ENCODE measurements at places on chromosomes 16 and 17.

- no peak for DNase-seq
These were observed 17.4 kb upstream of the MAP3K14 start for GRCh38 chr17:45334231-45334630.

DNA sequence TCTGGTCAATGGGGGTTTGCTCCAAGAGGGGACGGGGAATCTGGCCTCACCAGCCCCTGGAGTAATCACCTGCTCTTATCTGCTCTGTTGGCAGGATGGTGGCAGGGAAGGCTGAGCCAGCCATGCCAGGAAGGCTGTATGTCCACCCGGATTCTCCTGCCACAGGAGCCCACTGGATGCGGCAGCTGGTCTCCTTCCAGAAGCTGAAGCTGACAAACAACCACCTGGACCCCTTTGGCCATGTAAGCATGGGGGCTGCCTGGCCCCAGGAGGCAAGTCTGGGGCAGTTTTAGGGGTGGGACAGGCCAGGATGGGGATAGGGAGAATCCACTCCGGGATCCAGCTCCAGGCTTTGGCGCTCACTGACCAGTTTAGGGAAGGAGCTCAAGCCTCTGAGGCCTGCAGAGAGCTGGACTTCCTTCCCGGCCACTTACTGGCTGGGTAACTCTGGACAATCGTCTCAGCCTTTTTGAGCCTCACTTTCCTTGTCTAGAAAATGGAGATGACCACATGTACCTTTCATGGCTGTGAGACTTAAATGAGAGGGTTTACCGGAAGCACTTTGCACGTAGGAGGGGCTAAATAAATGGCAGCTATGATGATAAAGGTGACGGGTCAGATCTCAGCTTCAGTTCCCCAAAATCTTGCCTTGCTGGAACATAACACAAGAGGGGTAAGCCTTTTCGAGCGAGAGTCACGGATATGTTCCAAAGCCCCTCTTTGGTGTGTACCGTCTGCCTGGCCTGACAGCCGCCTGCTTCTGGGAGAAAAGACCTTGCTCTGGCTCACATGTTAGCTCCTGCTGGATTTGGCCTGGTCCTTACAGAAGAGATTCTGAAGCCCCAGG lies 15.4 kb downstream of the TBX4 start:
- no peak for DNase-seq

DNA sequence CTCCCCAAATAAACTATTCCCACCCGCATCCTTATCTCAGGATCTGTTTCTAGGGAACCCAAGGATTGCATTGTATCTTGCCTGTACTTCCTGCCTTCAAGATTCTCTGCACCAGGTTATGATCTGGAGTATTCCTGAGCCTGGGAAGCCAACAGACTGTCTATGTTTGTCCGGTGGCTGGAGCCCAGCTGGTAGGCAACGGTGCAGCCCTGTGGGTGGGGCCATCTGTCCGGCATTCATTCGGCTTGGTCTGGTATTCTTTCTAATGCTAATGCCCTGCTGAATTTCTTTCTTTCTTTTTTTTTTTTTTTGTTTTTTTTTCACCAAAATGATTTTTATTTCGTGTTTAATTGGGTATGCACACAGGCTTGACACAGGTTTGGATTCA lies 20.7 kb upstream of the TVP23A start:
- DNase-seq, result no peak

DNA sequence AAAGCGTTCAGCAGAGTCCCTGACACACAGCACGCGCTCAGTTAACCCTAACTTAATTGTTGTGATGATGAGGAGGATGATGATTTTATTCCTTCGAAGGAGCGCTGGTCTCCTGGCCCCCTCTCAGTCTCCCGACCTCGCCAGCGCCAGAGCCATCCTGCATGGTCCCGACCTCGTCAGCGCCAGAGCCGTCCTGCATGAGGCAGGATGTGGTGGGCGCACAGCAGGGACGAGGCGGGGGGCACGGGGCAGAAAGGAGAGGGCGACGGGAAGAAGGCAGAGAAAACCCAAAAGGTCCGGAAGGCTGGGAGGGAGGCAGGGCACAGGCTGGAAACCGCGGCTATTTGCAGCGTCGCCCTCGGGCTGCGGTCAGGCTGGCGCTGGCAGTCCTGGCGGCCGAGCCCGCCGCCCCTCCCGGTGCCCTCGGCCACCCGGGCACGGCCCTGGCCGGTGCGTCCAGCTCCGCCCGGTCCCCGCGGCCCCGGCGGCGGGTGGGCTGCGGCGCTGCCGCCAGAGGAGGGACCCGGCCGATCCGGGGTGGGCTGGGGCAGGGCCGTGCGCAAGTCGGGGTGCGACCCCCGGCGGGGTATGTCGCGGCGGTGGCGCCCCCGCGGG lies 3.0 kb upstream of the TAC4 start:
- DNase-seq, result no peak

GRCh38 chr17:42527932-42528331 lies 8.1 kb upstream of the NAGLU start:
- DNase-seq, result no peak

DNA sequence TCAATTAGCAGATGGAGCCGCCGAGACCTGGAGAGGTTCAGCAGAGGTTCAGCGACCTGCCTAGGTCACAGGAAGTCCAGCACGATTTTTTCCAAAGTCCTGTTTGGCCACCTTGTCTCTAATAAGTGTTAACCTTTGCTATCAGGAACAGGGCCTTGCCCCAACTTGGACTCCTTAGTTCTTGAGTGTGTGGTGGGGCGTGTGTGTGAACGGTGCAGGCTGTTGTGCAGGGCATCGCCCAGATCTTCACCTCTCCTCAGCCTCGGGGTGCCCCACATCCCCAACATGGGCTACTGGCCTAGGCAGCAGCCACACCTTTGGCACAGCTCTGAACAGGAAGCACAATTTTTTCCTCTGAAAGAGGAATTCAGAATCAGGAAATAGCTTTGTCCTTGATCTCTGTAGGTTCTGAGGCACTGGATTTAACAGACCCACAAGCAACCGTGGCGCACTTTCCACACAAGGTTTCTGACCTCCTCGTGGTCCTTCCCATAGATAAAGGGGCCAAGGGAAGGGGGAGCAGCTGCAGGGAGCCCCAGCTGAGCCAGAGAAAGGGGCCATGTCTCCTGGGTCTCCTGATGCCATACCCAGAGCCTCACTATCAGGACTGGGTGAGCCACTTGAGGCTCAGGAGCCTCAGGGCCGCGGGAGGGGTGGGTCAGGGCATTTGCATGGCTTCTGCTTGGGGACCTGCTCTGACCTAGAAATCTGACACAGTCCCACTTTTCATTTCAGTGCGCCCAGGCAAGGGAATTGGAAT lies 10.4 kb downstream of the MPRIP start:
- DNase-seq, result no peak

DNA sequence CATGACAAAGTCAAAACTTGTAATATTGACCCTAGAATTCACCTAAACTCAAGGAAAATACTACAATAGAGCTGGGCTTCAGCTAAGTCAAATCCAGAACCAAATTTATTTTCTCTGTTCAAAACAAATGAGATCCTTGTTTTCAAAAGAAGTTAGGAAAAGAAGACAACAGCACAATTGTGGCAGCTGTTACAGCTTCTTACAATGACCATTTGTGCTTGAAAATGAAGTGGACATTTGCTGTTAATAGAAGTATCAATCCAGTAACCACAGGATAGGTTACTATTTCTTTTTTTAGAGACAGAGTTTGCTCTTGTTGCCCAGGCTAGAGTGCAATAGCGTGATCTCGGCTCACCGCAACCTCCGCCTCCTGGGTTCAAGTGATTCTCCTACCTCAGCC lies 44.4 kb downstream of the APPBP2 start:
- DNase-seq, result no peak

- DNase-seq, result no peak
These were observed 146.4 kb downstream of the SOCS1 start for GRCh38 chr16:11109566-11109965.

- DNase-seq, result no peak
These were observed 6.6 kb upstream of the VASN start for GRCh38 chr16:4365014-4365406.

DNA sequence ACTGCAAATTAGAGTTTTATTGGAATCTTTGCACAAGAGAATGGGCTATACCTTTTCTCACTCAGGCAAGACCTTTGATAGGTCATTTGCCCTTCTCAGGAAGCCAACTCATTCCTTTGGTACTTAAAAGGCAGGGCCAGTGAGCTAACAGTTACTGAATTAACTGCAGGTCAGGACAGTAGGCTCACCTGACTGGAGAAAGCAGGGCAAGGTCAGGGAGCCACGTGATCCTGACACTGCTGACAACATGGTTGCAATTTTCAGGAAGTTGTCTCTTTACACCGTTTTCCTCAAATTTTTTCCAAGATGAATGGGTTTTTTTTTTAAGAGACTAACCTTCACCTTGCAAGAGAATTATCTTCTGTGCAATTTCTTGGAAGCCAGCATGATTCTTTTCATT lies 21.1 kb downstream of the CPSF4L start:
- DNase-seq, result no peak

DNA sequence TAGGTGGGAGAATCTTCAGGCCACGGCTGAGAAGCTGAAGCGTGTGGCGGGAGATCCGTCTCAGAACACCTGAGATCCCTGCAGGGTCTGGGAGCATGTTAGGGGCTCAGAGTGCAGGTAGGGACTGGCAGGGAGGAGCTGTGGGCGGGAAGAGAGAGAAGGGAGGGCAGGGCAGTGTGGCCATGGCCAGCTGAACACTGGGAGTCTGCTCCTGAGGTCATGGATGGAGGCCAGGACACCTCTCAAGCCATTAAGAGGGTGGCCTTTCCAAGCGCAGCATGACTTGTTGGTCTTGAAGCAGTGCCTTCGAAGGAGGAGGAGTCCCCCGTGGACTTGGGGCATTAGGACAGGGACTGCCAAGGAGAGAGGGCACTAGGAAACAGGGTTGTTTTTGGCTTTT lies 23.7 kb downstream of the NAA60 start:
- no peak for DNase-seq

- peak; percentile 73 for DNase-seq
These were observed 8.9 kb downstream of the OR4D1 start for GRCh38 chr17:58156839-58157803.

DNA sequence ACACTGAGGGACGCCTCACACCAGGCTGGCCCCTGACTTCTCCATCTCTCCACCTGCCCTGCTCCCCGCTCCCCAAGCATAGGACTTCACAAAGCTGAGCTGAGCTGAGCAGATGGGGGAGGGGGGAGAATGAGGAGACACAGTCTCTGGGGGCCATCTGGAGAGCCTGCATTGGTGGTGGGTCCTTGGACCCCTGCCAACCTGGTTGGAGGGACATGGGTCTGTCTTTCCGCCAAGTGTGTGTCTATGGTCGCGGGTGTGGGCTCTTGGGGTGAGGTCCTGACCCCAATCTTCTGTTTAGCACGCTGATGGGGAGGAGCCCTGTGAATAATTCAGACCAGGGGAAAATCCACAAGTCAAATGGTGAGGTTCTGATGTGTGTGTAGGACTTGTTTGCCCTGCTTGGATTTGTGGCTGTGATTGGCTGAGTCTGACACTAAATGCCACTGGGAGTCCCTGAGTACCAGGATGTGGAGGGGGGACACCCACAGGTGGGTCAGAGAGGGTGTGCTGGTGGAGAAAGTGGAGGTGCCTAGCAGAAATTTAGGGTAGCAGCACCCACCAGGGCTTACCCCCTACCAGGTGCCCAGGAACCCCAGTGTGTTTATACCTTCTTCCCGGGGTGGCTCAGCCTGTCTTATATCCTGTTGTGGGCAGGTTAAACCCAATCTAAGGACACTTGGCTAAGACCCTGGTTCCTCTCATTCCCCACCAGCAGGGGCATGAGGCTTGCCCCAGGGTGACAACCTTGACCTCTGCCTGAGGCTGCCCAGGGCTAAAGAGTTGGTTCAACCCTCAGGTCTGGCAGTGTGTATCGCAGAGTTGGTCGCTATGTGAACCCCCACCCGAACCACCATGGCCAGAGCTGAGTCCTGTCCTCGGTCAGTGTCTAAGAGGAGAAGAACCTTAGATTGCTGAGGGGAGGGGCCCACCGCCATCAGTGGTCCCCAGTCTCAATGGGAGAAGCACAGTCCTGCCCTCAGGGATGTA lies 2.1 kb downstream of the FMNL1 start:
- peak; percentile 77 for DNase-seq

DNA sequence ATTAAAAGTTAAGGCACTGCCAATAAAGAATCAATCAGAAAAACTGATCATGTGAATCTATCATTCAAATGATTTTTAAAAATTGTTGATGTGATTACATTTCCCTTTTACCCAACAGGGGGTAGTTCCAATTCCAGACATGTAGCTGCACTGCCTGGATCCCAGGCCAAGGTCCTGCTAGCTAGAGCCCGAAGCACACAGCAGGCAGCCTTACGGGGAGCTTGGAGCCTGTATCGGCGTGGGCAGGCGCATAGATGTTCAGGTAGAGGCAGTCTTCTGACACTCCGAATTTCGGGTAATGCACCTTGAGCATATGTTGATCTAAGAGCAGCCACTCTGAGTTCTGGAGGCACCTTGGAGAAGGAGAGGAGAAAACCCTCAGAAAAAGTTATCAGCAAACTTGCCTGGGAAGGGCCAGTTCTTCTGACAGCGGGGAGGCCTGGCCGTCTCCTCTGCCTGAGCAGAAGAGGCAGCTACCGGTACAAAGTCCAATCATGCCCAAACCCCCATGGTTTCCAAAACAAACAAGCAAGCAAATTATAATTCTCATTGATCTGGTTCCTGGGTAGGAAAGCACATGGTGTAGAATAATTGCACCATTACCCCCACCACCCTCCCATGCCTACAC lies 3.6 kb downstream of the CES5A start:
- DNase-seq, result no peak

- DNase-seq, result no peak
These were observed 13.3 kb downstream of the FLII start for GRCh38 chr17:18245038-18245776.

DNA sequence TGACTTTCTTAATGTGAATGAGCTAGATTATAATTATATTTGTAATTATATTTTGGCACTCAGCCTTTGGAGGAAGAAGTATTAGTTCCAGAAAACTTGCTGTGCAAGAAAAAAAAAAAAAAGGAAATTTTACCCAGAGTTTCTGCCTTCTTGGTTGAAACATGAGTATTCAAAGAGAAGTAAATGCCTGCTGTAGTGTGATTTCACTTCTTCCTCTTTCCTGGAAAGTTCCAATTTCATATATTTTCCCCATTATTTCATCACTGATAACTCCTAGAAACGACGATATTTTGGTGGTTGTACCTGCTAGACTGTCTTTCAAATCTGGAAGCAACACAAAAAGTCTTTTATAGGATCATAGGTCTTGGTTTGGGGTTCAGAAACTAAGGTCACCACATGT lies 20.4 kb upstream of the MPHOSPH6 start:
- no peak for DNase-seq

DNA sequence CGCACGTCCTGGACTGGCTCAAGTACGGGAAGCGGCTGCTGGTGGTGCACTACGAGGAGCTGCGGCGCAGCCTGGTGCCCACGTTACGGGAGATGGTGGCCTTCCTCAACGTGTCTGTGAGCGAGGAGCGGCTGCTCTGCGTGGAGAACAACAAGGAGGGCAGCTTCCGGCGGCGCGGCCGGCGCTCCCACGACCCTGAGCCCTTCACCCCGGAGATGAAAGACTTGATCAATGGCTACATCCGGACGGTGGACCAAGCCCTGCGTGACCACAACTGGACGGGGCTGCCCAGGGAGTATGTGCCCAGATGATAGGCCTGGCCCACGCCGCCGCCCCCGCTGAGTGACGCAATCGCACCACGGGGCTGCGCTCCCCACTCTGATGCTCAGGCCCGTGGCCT lies 50.2 kb downstream of the WSCD1 start:
- DNase-seq, result no peak

GRCh38 chr17:27269201-27269600 lies 24.7 kb upstream of the WSB1 start:
- DNase-seq, result no peak

GRCh38 chr17:1100382-1100781 lies 79.4 kb downstream of the ABR start:
- no peak for DNase-seq
